ENCODE measurements at places on chromosomes 16 and 17. TPM values are rescaled to one million over a fixed set of nuclear protein-coding genes. Genes with fewer than 3 reads are reported as not detected.

DNA sequence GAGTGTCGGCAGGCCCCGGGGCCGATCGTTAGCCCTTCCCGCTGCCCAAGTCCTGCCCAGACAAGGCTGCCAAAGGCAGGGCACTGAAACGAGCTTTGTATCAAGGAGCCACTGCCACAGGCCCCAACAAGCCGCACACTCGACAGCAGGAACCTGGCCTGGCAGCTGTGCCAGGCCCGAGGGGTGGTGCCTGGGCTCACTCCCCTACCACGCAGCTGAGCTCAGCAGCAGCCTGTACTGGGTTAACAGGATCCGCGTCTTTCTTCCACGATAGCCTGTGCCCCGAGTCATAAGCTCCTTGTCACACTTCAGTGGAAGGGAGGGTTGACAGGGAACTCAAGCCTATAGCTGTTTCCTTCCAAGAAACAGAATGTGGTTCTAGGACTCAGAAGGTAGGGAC is 87.9 kb downstream of the ABR start:
- no peak for DNase-seq

GRCh38 chr16:46757339-46758050 is 9.4 kb upstream of the MYLK3 start:
- DNase-seq: peak; percentile 81

DNA sequence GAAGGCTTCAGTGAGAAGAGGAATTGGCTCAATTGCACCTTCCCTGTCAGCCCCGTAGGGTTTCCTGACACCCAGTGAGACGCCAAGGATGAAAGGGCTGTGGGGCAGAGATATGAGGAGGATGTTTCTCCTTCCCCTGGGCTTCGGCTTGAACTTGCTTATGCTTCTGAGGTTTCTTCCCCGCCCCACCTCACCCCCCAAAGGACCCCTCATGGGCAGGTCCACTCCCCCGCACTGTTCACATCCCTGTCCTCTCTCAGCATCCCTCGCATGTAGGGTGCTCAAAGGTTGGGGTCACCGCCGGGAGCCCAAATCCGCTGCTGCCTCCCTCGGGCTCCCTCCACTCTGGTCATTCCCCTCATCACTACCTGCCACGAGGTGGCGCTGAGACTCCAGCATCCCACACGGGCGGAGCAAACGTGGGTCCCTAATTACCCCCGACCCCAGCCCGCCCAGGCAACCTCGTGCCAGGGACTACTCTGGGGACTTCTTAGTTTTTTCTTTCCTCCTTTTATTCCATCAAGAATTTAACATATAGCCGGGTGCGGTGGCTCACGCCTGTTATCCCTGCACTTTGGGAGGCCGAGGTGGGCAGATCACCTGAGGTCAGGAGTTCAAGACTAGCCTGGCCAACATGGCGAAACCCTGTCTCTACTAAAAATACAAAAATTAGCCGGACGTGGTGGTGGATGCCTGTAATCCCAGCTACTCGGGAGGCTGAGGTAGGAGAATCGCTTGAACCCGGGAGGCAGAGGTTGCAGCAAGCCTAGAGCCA is 3.3 kb upstream of the TRARG1 start:
- peak; percentile 75 for DNase-seq

- no peak for DNase-seq
Measured at GRCh38 chr16:23353440-23353839, 51.3 kb downstream of the SCNN1B start.

DNA sequence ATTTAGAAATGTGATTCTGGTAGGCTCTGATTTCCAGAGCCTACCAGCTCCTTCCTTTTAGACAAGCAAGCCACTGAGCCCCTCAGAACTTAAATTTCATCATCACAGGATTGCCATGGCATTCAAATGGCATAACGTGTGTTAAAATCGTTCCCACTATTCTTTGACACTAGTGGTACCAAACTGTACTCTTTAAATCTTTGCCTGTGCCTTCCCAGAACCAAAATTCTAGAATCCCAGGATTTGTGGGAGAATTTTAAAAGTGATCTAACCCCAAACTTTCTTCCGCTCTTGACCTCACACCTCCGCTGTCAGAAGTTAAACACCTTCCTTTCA is 287 bp upstream of the INTS2 start:
- no peak for DNase-seq

GRCh38 chr16:1438229-1439057 is 5.9 kb downstream of the CCDC154 start:
- no peak for DNase-seq

- no peak for DNase-seq
Measured at GRCh38 chr16:56294579-56294978, 103.3 kb downstream of the GNAO1 start.

- no peak for DNase-seq
Measured at GRCh38 chr17:39276113-39276512, 50.4 kb upstream of the STAC2 start.

DNA sequence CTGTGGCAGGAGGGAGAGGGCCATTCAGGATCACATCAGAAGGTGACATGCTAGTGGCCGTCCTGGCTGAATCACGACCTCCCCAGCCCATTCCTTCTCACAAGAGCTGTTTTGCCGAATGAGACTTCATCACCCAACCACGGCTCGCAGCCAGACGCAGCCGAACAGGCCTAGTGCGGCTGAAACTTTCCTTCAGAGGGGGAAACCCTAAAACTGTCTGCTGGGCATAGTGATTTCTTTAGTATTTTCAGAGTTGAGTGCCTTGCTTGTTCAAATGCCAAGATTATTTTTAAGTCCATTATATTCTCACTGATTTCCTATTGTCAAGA is 343.7 kb downstream of the CPPED1 start:
- no peak for DNase-seq

DNA sequence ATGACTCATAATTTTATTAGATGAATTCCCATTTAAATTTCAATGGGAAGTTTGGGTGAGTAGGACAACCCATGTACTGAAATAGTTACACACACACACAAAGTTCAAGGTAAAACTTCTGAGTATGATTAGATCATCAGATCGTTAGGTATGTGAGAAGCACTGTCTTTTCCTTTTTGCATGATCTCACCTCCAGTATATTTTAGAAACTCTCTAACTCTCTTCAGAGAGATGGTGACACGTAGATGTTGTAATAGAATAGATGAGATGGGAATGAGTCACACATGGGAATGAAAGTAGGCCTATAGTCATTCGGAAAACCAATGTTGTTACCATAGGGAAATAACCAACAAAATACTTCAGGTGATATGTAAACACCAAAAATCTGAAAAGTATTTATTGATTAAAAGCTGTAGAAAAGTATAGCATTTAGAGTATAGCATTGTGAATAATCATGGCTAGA is 22.2 kb downstream of the KRT23 start:
- no peak for DNase-seq

DNA sequence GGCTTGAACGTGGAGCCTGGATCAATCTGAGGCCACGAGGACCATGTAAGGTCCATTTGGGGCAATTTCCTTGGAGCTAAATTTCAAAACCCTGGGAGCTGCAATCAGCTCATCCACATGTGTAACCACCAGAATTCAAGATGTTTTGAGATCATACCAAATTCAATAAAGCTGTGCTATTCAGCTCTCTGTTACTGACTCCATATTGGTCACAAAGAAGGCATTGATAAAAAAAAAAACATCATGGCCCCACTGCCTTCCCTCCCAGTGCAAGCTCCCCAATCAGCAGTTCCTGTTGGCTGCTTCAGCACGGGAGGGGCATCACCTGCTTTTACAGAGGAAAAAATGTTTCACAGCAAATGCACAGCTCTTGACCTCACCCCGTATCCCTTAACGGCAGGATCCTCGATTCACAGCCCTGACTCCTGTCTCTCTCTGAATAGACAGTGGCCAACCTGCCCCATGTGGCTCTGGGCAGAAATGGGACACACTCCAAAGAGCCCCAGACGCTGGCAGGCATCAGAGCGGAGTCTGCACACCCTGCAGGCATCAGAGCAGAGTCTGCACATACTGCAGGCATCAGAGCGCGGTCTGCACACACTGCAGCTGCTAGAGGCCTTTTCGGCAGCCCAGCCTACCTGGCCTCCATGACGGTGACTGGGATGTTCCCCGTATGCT is 37.1 kb downstream of the FANCA start:
- DNase-seq: no peak

Gene SERPINF2
- 4.2 TPM for total RNA-seq

Gene FNDC8
- total RNA-seq: not detected

Gene TMC5
- total RNA-seq: 0.41 TPM

Gene OR1A1
- not detected for total RNA-seq

Gene ARHGDIA
- 168 TPM for total RNA-seq
